ENCODE measurements at places on chromosomes 7 and 10.

- no peak for DNase-seq
These were observed 24.3 kb upstream of the EMX2 start for GRCh38 chr10:117518246-117518645.

- peak; percentile 24 for DNase-seq
These were observed 11.7 kb downstream of the CASP2 start for GRCh38 chr7:143299840-143300239.

DNA sequence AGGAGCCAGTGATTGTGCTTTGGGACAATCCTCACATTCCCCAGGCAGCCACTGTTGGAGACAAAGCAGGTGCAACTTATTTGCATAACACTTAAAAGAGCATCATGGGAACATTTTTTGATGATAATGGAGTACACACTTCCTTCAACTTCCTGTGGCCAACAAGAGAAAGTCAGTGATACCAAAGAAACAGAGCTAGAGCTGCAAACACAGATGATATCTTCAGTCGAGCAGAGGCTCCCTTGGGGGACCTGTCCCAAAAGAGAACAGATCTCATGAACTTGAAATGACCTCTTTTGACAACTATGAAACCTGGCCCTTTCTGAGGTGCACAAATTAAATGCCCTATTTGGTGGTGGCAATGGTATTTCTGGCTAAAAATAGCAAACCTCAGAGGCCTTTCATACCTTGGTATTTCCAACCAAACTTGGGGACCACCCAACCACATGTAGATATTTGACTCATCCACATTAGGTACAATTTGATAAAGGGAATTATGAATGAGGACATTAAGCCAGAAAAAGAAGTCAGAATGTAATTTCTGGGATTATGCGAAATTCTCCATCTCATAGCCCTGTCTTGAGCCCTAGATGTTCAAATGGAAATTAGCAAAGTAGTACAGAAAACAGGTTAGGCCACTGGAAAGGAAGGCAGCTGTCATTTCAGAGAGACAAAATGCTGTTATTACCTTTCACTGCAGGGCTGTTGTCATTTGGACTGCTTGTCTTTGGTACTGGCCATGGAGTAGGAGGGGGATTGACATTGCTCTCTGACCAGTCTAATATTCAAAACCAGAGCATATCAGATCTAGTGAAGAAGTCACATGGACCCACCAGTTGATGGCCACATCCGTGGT, 146.2 kb downstream of the ICA1 start:
- DNase-seq: no peak

- DNase-seq: no peak
These were observed 20.3 kb downstream of the SCART1 start for GRCh38 chr10:133474027-133474426.

DNA sequence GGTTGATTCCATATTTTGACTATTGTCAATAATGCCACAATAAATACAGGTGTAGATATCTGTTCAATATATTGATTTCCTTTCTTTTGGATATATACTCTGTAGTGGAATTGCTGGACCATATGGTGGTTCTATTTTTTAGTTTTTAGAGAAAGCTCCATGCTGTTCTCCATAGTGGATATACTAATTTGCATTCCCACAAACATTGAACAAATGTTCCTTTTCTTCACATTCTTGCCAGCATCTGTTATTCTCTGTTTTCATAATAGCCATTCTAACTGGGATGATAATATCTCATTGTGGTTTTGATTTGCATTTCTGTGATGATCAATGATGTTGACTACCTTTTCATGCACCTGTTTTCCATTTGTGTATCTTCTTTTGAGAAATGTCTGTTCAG, 973.7 kb downstream of the REEP3 start:
- no peak for DNase-seq

DNA sequence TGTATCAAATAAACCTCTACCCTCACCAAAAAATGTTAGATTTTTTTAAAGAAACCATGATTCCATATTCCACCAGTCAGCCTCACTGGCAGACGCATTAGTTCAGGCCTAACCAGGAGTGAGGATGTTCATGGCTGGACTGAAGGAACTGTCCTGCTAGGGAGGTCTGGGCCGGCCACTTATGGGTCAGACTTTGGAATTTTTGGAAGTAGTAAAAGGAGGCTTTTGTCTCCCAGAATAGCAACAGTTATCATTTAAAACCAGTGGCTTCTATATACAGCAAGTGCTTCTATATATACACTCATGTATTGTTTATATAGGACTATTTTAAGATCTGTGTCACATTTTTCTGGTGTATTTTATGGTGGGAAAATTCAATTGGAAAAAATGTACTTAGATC, 120.5 kb downstream of the CNNM2 start:
- DNase-seq: no peak

- peak; percentile 17 for DNase-seq
These were observed 63.0 kb downstream of the CCDC71L start for GRCh38 chr7:106597751-106598546.

DNA sequence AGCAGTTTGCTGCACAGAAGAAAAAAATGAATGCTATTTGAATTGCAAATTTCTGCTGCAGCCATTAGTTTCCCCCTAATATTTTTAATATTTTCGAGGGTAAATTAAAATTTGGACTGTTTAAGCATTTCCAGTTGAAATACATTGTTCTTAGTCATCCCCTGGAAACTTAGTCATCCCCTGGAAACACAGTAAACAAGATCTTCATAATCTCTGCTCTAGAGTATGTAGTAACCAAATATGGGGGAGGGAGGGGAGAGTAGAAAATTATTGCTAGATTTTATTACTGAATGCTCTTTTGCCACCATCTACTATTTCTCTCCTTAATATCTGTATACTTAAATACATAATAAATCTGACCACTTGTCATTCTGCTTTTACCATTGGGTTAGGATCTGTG, 1053.3 kb downstream of the SORCS1 start:
- no peak for DNase-seq

DNA sequence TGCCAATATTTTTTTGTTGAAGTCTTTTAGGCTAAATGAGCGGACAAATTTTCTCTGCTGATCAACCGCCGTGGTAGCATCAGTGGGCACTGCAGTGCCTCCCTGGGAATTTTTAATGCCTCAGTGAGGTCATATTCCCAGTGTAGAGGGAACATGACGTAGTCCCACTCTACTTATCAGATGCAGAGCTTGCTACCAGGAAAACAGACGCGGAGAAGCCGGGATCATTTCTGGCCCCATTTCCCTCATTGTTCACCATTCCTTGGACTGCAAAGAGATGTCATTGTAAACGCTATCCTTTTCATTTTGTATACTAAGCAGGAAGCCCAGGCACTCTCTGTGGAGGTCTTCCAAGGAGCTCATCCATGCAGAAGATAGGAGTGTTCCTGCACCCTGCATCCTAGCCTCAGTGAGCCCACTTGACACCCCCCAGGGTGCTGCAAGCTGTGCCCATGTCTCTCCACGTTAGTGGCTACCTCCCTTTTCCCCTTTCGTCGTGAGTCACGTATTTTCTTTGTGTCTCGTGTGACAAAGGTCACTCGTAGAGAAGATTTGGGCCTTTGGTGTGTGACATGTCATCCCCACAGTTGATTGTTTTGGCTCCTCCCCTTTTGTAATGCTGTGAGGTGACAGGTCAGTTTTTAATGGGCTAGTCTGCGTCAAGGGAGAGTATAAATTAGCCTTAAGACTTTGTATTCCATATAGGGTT, 145.5 kb downstream of the TCF7L2 start:
- DNase-seq: no peak

DNA sequence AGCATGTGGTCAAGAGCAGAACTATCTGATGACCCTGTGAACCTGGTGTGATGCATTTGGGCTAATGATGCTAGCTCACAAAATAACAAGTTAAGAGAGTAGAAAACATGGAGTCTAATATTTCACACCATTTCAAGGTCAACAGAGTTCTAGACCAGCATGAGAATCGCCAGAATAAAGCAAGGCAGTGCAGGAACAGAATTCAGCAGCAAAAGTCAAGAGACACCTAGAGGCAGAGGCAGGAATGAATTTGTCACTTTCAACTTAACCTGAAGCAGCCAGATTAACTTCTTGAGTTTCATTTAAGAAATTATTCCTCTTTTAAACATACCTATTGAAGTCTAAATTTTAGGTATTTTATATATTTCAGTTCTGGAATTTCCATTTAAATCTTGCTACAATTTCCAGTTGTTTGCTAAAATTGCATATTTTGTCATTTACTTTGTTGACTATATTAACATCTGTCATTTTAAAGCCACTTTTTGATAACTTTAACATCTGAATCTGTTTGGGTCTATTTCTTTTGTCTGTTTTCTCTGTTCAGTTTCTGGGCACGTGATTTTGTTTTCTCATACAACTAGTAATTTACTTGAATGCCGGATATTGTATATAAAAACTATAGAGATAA, 44.2 kb upstream of the PRSS58 start:
- no peak for DNase-seq

GRCh38 chr7:122886357-122887081, at the start of gene CADPS2:
CADPS2 (minus strand) TSS chr7:122886460; CDS start chr7:122886337, 123 bp downstream.
- peak; percentile 95 for DNase-seq
